ENCODE measurements at places on chromosomes 5 and 9.

DNA sequence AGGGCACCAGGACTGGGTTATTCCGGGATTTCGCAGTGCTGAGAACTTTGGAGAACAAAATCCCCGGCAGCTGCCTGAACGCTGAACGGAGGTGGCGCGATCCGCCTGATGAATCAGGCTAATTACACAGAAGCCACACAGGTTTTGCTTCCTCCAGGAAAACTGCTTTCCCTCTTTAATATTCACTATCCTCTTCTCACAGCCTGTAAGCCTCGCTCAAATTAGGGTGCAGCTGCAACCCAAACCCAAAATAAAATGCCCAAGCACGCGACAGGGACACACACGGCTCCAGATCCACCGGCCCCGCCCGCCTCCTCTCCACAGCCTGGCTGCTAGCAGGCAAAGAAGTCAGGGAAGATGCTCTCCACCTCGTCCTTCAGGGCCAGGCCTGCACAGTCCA lies 6.0 kb downstream of the SOHLH1 start:
- DNase-seq = no peak

GRCh38 chr9:90552317-90552716 lies 90.3 kb downstream of the DIRAS2 start:
- DNase-seq = no peak

DNA sequence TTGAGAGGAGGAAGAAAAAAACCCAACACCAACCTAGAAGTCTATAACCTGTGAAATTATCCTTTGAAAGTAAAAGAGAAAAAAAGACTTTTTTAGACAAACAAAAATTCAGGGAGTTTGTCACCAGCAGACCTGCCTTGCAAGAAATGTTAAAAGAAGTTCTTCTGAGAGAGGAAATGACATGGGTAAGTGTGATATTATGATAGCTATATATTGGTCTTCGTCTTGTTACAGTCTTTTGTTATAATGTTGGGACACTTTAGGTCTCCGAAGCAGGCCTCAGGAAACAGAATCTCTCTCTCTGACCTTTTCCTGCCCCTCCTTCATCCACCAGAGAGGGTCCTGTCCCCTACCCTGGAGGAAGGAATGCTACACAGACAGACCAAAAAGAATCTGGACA lies 16.6 kb upstream of the MLANA start:
- no peak for DNase-seq

GRCh38 chr5:79771387-79771786 lies 81.8 kb downstream of the CMYA5 start:
- DNase-seq = no peak

DNA sequence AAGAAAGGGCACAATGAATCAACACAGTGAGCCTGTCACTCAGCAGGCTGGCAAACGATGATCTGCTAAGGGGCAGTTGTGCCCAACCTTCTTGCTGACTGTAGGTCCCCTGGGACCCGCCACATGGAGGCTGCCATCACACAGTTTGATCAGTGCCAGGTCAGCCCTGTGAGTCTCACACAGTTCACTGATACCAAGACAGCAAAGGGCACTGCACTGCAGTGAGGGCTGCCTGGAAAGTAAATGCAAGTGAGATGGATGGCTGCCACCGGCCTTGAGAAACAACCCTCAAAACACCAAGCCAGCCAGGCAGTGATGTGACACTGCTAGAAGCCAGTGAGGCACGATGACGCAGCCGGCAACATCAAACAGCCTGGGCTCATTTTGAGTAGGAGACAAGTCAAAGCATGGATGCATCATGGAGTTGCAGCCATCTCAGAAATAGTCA lies 30.3 kb downstream of the FOXD1 start:
- no peak for DNase-seq

- no peak for DNase-seq
Measured at GRCh38 chr9:98229620-98230019, 25.8 kb downstream of the TBC1D2 start.

- no peak for DNase-seq
Measured at GRCh38 chr5:107425541-107426031, 245.2 kb downstream of the EFNA5 start.

DNA sequence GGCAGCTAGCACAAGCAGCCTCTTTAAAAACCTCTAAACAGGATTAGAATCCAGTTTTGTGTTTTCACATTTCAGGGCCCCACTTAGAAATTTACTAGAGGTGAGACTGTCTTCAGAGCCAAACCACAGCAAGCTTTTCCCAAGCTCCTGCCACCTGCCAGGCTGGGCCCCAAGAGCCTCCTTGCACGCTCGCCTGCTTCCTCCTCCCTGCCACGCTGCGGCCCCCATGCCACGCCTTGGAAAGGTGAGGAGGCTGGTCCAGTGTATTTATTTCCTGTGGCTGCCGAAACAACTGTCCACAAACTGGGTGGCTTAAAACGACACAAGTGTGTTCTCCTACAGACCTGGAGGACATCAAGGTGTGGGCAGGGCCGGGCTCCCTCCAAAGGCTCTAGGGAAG lies 43.4 kb downstream of the NKX2-5 start:
- DNase-seq = no peak

- no peak for DNase-seq
Measured at GRCh38 chr5:98425640-98426039, 347.8 kb upstream of the RGMB start.

DNA sequence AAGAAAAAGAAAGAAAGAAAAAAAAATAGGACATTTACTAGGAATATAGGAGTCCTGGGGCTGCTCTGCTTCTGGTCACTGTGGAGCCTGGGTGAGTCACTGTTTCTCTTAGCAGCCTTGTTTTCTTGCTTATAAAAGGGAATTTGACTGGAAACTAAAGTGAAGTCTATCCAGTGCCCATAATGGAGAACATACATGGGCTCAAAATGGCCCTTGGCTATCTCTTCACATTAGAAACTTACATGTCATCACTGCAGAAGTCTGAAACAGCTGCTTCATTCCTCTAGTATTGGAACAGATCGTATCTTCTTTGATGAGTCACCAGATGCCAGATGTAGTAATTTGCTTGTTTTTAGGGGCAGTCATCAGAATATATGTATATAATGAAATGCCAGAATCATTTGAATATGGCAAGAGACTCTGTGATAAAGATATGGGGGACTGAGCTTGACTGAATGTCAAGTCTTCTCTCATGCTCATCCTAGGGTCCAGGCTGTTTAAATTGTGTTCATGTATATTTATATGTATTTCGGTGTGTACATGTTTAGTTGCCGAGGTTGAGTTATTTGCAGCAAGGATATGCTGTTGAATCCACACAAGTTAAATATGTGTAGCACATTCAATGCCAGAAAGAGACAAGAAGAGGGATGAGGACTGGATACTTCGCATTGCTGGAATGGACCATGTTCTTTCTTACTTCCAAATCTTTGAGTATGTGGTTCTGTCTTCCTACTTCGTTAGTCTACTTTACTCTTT lies 56.7 kb downstream of the SGCD start:
- DNase-seq = no peak

DNA sequence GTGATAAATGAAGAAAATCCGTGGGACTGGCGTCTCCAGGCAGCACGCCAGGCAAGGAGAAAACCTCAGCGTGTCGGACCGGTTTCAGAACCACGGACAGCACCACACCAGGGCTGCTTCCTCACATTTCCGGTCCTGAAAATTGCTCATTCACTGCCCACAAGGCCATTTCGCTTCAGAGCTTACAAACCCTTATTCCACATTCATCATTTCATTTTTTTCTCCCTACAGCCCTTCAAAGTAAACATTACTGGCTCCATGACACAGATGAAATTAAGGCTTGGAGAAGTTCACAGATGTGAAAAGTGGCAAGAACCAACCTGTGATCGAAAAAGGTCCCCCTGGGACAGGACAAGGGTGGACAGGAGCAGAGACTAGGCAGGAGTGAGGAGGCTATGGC lies 1.5 kb upstream of the GPRIN1 start:
- peak; percentile 71 for DNase-seq

DNA sequence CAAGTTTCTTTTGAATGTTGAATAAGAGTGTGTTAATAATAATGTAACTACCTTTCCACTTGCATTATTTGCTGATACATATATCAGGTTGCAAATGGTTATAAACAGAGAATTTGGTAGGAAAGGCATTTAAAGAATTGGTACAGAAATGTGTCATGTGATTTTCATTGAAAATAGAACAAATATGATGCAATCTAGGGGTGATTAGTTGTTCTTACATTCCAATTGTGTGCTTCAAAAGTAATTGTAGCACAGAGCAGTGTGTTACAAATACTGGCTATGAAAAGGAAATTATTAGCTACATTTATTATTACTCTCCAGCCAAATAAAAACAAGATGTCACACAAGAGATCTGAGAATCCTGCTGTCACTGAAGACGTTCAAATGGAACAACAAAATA lies 61.8 kb upstream of the PRDM9 start:
- DNase-seq = no peak

DNA sequence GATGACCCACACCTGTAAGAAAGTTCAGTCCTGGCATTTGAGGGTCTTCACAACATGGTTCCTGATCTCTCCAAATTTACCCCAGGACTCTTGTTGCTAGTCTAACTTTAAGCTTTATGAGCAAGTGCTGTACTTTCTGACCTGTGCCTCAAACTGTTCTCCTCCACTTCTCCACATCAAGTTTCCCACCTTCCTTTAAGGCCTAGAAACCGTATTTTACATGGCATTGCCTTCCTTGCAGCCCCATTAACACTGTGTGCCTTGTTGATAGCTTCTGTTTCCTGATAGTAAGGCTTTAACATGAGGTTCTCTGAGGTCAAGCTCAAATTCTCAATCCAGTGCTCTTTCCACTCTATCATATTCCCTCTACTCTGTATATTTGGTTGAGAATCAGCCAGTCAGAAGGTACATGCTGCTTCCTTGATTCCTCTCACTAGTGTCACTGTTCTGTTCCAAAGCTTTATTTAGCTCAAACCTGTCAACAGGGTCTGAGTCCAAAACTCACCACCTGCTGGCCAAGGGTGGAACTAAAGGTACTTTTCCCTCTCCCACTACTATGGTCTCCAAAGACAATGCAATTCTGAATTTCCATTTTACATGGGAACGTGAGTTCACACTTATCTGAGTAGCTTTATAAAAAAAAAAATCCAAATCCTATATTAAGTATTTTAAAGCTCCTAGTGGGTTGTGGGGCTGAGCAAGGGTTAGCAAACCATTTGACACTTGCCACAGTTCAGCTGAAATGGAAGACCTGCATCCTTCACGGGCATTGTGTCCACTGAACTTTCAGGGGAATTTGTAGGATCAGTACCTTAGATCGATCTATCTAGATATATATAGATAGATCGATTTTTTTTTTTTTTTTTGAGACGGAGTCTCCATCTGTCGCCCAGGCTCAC lies 21.1 kb downstream of the VCP start:
- peak; percentile 45 for DNase-seq

DNA sequence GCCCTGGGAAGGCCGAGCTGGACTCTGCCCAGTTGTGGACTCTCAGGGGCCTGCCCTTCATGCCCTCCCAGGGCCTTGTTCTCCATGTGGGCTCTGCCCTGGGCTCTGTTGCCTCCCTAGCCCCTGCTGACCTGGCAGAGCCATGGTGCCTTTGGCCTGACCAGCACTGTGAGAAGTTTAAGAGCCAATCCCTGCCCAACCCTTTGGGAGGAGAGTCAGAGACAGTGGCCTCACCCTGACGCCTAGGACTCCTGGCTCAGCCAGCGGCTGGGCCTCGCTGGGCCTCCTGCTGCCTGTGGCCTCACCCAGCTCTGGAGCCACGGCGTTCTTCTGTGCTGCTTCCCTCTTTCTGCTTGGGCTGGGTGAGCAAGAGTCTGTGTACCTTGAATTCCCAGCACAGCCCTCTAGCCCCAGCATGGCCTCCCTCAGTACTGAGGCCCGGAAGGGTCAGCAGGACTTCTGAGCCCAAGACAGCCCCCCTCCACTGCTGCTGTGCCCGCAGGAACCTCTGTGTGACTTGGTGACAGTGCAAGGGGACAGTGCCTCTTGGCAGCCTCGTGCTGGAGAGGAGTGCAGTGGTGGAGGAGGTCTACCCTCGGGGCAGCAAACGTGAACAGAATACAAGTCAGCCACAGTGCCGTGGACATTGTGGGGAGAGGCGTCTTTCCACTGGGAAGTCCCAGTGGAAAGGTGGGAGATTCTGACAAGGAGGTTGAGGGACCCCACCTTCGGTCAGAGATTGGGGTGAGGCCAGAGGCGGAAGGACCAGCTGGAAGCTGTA lies 97.4 kb downstream of the CACNA1B start:
- peak; percentile 13 for DNase-seq

- peak; percentile 27 for DNase-seq
Measured at GRCh38 chr5:122967625-122968024, 68.9 kb downstream of the PPIC start.

DNA sequence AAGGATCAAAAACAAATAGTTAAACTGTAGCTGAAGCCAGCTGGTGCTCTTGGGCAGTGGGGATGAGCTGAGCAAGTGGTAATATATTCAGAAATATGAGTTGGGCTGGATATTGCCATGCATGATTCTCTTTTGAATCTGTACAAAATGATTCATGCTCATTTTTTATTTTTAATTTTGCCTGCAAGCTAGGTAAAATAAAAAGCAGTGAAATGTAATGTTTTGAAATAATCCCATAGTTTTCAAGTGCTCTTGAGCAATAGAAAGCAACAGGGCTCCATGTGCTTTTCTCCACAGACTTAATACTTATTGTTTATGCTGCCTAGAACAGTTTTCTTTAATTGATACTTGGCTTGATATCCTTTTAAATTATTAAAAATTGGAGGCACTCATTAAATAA lies 489.3 kb downstream of the TLE4 start:
- DNase-seq = no peak

DNA sequence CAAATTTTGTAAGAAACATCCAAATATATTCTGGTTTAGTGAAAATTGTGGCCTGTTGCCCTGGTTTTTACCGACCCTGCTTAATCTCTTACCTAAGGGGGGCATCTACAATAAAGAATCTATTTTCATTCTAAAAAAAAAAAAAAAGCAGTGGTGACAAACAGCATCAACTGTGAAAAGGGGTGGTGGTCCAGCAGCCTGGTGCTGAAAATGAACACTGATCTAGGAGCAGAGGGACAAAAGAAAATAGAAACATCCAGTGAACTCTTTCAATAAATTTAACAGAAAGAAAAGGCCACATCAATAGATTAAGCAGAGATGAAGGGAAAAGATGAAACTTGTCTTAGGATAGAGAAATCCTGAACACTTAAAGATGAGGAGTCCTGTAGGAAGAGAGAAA lies 348.7 kb upstream of the GRAMD2B start:
- DNase-seq = no peak

- DNase-seq = no peak
Measured at GRCh38 chr5:116456036-116456435, 118.6 kb downstream of the SEMA6A start.

DNA sequence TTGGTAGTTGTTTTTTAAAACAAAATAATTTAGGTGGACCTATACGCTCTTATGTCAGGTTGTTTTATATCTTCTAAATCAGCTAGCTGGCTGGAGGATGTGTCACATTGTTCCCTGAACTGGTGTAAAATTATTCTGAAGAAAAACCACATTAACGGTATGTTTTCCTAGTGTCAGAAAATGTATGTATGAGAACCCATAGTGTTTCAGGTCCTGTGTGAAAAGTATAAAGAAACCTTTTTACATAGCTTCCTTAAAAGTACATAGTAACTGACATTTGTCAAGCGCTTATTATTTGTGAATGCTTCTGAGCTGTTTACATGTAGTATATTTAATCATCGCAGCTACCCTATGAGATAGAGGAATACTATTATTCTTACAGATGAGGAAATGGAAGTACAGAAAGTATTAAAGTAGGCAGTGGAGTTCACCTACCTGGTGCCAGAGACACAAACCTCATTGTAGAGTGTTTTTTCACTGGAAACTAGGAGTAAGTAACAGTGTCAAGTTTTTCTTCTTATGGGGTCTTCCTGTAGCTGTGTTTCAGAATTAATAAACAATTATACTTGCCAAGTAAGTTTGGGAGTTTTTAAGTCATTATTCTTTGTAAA lies 10.4 kb upstream of the FAM120AOS start:
- no peak for DNase-seq

Measured in stomach (tissue), 19 donors.